ENCODE measurements at places on chromosomes 1 and 21.

GRCh38 chr21:41526478-41527087, 18.6 kb upstream of the TMPRSS2 start:
- no peak for DNase-seq

DNA sequence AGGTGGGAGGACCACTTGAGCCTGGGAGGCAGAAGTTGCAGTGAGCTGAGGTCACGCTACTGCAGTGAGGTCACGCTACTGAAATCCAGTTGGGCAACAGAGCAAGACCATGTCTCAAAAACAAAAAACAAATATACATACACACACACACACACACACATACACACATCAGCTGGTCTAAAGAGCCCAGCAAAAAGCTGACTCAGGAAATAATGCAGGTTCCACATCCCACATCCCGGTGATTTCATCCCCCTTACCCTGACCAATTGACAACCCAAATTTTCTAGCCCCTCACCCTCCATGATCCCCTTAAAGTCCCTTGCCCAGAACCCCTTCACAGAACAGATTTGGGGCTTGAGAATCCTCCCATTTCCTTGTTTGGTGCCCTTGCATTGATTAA, 11.9 kb upstream of the CFHR4 start:
- DNase-seq: no peak

- DNase-seq: no peak
Observed at GRCh38 chr1:72847651-72848050, 565.3 kb upstream of the NEGR1 start.

- DNase-seq: no peak
Observed at GRCh38 chr1:207876131-207876530, 34.8 kb downstream of the CD34 start.

DNA sequence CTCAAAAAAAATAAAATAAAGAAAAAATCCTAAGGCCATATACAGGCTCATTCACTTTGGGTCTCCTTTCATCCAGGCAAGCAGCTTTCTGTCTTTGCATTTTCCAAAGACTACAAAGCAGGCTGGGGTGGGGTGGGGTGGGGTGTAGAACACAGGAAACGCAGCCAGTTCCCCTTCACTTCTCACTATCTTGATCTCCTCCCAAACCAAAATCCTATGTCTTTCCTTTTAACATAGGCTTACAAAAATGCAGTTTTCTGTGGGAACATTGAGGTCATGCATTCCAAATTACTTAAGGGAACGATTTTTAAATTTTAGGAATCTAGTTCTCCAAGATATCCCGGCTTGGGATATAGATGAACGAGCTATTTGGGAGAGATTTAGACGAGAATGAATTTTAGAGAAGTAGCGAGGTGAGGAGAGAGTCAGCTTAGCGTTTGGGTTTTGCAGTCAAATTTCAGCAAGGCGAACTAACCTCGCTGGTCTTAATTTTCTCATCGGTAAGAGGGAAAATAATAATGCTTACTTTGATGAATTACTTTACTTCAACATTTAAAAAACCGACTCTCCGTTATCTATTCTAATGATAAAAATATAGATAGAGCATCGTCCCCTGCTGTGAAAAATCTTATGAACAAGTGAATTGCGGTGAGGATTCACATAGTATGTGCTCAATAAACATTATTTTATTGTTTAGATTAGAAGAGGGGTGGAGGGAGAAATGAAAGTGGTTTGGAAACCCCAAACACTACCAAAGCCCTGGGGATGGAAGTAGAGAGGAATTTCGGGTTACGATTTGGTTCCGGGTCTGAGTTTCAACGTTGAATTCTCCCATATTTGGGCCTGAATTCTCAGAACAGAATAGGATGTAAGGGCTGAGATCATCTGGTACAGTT, 735 bp upstream of the STX12 start:
- no peak for DNase-seq

- no peak for DNase-seq
Observed at GRCh38 chr1:200198236-200198635, 170.7 kb downstream of the NR5A2 start.

- DNase-seq: no peak
Observed at GRCh38 chr1:44355582-44356305, 687 bp upstream of the ERI3 start.

- DNase-seq: no peak
Observed at GRCh38 chr1:212228591-212229119, 56.6 kb upstream of the PPP2R5A start.

- peak; percentile 80 for DNase-seq
Observed at GRCh38 chr1:154961207-154962155, at the start of gene PYGO2. PYGO2 (minus strand) TSS chr1:154961782; CDS start chr1:154961576, 206 bp downstream.

Data from stimulated activated CD8-positive, alpha-beta memory T cell treated with anti-CD3 and anti-CD28 coated beads, Interleukin-7, amount 100 ng/mL, for 4 hours (primary cell).